ENCODE measurements at places on chromosomes 2 and 18.

DNA sequence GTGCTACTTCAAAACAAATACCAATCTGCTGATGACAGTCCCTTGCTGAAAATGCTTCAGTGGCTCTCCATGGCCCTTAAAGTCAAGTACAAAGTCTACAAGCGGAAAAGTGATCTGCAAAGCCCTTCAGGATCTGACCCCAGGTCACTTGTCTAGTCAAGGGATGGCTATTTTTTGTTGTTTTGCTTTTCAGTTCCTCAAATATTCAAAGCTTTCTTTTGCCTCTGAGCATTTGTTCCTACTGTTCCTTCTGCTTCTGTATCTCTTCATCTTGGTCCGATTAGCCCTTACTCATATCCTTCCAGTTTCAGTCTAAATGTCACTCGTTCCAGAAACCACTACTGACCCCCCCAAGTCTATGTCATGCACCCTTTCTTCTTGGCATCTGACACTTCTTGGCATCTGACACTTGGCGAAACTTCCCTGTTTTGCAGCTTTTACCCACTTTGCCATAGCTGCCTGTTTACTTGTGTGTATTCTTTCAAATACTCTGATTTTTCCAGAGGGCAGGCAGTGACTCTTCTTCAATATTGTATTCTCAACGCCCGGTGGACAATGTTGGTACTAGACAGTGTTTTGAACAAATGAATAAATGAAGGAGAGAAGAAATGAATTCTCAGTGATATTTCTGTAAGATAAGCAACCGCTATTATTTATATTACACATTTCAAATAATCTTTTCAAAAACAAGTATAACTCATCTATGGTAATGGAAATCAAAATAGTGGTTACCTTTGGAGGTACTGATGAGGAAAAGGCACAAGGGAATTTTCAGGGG, 175.9 kb upstream of the FN1 start:
- DNase-seq = no peak

DNA sequence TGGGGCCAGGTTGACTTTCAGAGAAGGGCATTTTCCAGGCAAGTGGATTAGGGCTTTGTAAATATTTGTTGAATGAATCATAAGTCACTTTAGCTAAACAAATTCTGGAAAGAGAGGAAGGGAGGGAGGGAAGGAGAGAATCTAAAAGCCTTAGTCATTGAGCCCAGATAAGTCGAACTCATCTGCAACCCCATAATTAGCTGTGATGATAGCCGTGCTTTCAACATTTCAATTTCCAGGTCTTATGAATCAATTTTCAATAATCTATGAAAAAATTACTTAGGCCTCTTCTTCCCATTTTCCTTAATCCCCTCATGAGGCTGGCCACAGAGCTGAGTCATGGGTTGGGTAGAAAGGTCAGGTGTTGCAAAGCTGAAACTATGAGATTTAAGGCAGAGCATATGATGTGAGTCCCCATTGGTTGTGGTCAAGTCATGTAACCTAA, 111.9 kb upstream of the MAPRE2 start:
- no peak for DNase-seq

GRCh38 chr2:240567872-240568677, at the start of gene RNPEPL1:
TSS of gene RNPEPL1 (plus strand) at chr2:240568484. CDS start at chr2:240568587, 103 bp downstream.
- no peak for DNase-seq

GRCh38 chr2:176813156-176813555, 399.4 kb upstream of the HNRNPA3 start:
- DNase-seq = no peak

DNA sequence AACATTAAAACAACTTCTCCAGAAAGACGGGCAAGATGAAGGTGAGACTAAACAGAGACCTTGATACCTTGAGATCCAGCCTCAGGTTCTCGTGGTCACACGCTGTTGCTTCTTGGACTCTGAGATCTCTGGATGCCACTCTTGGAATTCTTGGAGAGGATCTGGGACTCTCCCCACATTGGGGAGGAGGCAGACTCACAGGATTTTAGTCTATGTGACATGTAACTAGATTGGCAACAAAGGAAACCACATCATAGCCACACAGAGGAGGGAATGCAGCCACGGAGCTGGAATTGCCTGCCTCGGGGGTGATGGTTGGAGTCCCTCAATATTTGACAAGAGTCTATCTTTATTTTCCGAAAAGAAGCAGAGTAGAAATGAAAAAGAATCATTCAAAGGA, 78.8 kb upstream of the IGFBP5 start:
- DNase-seq = no peak

- no peak for DNase-seq
Observed at GRCh38 chr18:79780547-79780946, 17.2 kb upstream of the KCNG2 start.

DNA sequence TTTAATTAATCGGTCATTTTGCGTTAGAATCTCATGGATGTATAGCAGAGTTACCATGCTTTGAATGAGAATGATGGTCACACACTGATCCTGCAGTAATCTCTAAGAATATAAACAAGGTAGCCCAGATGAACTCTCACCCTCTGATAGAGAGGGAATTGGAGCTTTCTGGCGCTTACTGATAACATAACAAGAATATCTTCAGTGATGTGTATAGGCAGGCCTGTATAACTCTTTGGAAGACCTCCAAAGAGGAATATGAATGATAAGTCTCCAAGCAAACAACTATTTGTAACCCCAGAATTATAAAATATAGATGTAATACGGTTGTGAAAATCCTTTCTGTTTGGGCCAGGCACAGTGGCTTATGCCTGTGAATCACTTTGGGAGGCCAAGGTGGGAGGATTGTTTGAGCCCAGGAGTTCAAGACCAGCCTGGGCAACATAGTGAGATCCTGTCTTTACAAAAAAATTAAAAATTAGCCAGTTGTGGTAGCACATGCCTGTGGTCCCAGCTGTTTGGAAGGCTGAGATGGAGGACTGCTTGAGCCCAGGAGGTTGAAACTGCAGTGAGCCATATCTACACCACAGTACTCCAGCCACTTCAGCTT, 52.5 kb upstream of the LTBP1 start:
- no peak for DNase-seq

GRCh38 chr2:172251231-172251630, 148.5 kb upstream of the DLX2 start:
- DNase-seq = no peak

GRCh38 chr2:9273486-9274130, 67.0 kb downstream of the ASAP2 start:
- DNase-seq = no peak
